H7 (cell line): ENCODE measurements at places on chromosomes 6 and 20.

DNA sequence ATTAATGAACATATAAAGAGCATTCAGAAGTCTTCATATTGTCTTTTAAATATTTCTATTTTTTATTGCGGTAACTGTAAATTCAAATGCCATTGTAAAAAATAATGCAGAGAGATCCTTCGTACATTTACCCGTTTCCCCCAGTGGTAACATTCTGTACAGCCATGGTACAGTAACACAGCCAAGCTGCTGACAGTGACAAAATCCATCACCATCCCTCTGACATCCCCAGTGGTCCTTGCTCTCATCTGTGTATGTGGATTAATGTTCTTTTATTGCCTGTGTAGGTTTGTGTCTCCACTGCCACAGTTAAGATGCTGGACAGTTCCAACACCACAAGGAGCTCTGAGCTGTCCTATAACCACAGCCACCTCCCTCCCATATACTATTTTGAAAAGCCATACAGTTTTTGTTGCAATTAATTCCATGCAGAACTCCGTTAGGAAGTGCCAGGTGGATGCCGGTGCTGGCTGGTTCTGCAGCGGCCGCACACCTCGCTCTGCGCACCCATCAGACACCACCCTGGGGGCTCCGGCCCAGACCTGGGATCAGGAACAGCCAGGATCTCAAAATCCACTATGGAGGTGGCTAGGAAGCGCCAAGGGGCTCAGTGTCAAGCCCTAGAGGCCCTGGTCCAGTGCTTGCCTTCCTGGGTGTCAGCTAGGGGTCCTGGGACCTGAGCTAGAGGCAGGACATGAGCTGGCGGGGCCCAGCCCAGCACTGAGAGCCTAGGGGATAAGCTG lies 93.1 kb upstream of the PMEPA1 start:
- no peak for DNase-seq

DNA sequence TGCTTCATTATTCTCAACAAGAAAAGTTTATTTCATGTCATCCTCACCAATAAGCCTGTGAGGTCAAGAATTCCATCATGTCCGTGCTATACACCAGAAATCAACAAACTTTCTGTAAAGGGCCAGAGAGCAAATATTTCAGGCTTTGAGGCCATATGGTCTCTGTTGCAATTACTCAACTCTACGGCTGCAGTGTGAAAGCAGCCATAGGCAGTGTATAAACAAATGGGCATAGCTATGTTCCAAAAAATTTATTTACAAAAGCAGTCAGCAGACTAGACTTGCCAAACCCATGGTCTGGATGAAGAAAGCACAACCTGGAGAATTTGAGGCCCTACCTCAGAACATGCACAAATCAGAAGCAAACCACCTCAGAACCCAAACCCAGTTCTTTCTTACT lies 118.5 kb downstream of the PCSK2 start:
- DNase-seq = no peak

GRCh38 chr6:108715832-108716231 lies 132.4 kb upstream of the ARMC2 start:
- DNase-seq = no peak

GRCh38 chr20:53052380-53052779 lies 80.2 kb downstream of the TSHZ2 start:
- no peak for DNase-seq

GRCh38 chr6:3345836-3346235 lies 87.1 kb downstream of the PSMG4 start:
- DNase-seq = no peak

- DNase-seq = no peak
Observed at GRCh38 chr6:158218467-158218866, 50.3 kb downstream of the GTF2H5 start.

DNA sequence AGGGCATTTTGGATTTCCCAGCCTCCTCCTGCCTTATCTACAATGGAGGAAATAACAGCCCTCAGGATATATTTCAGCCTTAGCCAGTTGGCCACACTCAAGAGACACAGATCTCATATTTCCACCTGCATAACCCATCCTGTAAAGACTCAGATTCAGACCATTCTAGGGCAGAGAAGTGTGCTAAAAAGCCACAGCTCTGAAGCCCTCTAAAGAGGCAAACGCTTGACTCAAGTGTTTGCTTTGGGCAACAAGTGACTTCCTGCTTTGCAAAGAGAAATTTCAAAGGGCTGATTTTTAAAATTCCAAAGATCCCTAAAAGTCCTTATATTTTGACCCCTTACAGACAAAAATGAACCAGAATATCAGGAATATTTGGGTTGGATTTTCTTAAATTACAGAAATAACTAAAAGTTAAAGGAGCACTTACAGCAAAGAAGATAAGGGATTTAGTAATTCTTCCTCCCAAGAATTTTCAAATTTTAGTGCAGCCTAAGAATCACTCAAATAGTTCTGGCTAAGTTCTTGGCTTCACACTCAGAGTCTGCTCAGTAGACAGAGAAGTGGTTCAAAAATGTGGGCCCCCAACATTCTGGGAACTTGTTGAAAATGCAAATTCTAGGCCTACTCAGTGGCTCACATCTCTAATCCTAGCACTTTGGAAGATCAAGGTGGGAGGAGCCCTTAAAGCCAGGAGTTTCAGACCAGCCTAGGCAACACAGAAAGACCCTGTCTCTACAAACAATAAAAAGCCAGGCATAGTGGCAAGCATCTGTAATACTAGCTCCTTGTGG lies 18.9 kb upstream of the ADGRF5 start:
- DNase-seq = no peak

DNA sequence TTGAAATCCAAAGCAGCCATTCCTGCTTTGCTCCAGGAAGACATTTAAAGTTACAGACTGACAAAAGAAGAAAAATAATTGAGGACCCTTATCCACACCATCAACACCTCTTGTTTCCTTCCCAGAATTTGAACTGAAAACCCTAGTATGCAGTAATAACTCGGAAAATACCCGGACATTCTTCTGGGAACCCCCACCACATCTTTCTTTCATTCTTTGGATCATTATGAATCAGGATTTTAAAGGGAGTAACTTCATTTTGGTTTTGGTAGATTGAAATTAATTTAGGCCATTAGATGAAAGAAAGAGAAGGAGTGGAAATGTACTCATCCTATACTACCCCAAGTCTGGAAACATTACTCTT lies 213.8 kb upstream of the MARCKS start:
- no peak for DNase-seq

DNA sequence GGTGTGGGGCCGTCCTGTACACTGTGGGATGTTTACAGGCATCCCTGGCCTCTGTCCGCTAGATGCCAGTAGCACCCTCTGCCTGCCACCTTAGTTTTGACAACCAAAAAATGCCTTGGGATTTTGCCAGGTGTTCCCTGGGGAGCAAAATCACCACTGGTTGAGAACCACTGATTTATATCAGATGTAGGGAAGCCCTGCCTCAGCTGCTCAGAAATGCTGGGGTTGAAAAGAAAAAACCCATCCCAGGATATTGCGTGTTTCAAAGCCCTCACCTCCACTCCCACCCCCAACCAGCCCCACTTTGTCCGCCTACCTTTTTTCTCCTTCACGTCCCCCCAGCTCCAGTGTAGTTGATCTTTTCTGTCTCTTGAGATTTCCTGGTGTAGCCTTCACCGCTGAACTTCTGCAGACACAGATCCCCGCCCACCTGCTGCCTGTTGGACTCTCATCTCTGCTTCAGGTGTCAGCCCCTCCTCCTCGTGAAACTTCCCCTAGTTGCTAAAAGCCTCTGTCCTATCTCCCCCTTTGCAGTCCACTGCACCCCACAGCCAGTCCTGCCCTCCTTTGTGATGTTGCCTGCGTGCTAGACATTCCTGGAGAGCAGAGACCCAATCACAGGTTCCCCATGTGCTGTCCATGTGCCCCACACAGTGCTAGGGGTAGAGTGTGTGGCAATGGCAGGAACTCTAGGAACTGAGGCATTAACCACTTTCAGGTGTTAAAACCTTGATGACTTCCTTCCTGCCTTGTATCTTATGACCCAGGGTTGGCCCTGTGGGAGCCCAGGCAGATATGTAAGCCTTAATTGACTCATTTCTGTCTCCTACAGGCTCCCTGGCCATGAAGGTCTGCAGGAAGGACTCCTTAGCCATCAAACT lies 98.9 kb downstream of the TBC1D7 start:
- no peak for DNase-seq

DNA sequence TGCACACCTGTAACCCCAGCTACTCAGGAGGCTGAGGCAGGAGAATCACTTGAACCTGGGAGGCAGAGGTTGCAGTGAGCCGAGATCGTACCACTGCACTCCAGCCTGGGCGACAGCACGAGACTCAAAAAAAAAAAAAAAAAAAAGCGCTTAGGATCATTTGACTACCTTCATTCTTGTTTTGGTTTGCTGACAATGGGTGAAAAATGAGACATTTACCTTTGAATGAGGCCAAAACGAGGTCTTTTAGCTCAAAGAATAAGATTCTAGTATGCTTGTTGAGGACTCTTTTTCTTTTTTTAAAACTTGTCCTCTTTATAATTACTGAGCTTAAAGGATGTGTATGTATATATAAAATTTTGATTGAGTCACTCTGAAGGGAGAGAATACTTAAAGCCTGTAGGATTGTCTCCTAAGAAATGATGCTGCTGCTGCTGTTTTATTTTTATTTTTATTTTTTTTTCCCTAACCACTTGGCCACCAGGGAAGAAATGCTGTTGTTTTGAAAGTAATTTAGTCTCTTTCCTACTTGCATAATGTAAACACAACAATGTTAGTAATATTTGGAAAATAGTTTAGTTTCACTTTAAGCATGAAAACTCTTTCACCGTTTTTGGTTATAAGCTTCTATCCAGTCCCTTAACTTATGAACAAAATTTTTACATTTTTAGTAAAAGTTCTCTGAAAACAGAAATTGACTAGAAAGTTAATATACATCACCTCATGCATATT lies 7.9 kb downstream of the UBR2 start:
- DNase-seq = no peak

GRCh38 chr6:4355241-4355640 lies 219.9 kb upstream of the ECI2 start:
- DNase-seq = no peak

DNA sequence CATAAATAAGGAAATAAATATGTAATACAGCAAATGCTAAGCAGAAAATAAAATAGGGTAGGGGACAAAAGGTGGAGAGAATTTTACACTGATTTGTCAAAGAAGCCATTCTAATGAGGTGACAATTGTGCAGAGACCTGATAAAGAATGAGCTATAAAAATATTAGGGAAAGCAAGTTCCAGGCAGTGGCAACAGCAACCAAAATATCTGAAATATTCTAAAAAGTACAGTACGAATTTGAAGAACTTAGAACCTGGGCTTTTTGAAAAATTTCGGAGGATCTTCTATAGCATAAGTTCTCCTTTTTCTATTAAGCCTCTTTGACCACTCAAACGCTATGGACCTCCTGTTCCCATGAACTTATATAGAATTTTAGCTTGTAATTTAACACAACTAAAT lies 98.0 kb upstream of the FAM184A start:
- no peak for DNase-seq

- DNase-seq = no peak
Observed at GRCh38 chr6:13766201-13766634, 48.1 kb downstream of the MCUR1 start.

DNA sequence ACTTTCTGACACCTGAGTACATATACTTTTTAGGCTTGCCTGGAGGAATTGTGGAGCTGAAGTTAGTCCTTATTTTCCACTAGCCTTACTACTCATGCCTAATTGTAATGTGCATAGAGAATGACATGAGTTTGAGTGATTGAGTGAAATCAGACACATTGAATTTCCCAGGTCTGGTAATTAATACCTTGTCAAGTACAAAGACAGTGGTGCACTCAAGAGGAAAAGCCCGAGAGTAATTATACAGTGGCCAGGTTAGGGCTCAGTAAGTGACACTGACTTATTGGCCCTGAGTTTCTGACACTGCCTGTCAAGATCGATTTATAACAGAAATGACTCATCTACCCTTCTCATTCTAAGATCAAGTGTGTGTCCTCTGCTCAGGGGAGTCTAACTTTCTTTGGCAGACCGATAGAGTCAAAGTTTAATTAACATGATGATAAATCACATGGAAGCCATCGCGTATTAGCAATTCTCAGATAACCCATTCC lies 288.3 kb downstream of the TPBG start:
- no peak for DNase-seq

- DNase-seq = no peak
Observed at GRCh38 chr6:4908062-4908461, 95.8 kb downstream of the RPP40 start.

- no peak for DNase-seq
Observed at GRCh38 chr6:71476371-71476770, 187.8 kb downstream of the OGFRL1 start.

GRCh38 chr6:73927421-73927820 lies 231.4 kb downstream of the CD109 start:
- no peak for DNase-seq

- DNase-seq = no peak
Observed at GRCh38 chr6:4803343-4803744, 27.1 kb downstream of the CDYL start.

DNA sequence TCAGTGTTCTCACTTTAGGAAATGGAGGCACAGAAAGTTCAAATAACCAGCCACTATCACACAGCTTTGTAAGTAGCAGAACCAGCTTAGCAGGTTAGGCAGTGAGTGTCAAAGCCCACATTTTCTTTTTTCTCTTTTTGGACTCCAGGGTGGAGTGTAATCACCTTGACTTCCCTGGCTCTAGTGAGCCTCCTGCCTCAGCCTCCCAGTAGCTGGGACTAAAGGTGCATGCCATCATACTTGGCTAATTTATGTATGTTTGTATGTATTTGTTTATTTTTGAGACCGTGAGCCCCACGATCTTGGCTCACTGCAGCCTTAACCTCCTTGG lies 7.8 kb upstream of the NCOA3 start:
- no peak for DNase-seq

DNA sequence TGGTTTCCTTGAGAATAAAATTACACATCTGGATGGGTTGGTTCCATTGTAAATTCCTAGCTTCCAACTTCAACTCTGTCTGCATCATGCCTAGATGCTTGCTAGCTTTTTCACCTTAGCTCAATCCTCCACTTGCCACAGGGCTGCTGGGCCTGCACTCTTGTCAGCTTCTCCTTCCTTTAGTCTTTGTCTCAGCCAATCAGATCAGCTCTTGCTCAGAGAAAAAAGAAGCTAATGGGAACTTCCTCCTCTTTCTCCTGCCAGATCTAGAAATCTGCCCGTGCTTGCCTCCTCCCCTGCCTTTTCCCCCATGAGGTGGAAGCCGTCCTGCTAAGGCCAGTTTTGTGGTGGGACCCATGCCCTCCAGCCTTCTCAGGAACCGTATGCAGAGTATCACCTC lies 18.5 kb downstream of the RAE1 start:
- no peak for DNase-seq

GRCh38 chr6:55100686-55101085 lies 73.6 kb upstream of the HCRTR2 start:
- no peak for DNase-seq

DNA sequence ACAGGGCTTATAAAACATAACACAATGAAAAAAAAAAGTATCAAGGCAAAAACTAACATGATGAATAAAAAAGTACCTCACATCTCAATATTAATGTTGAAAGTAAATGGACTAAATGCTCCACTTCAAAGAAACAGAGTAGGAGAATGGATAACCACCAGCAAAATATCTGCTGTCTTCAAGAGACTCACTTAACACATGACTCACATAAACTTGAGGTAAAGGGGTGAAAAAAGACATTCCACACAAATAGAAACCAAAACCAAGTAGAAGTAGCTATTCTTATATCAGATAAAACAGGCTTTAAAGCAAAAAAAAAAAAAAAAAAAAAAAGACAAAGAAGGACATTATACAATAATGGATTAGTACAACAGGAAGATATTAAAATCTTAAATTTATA lies 86.9 kb downstream of the TBC1D32 start:
- DNase-seq = no peak
